Activated T-helper 17 cell treated with anti-CD3 and anti-CD28 coated beads, Interleukin-2, amount 50 U/mL, for 72 hours (primary cell): ENCODE measurements at places on chromosomes 11 and 22.

- H3K27me3 ChIP-seq: no peaks in the 10 kb centered on the region
- peaks cover 89% of the 10 kb centered on the region for H3K36me3 ChIP-seq
- no peak overlapping the region for H3K4me3 ChIP-seq
- ATAC-seq: peak; percentile 98
- no peak overlapping the region for H3K27ac ChIP-seq
Measured at GRCh38 chr22:46213052-46213451, 37.0 kb downstream of the CDPF1 start.

DNA sequence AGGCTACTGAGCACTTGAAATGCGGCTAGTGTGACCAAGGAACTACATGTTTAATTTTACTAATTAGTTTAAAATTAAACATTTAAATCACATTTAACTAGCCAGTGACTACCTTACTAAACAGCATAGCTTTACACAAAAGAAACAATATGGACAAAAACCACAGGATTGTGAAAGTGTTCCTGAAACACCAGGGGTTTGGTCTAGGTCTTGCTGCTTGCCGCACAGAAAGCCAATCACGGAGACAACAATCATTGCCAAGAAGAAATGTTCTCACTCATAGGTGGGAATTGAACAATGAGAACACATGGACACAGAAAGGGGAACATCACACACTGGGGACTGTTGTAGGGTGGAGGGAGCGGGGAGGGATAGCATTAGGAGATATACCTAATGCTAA is 309.5 kb downstream of the C11orf87 start:
- ATAC-seq: no peak
- H3K4me1 ChIP-seq: no peaks in the 10 kb centered on the region
- H3K27me3 ChIP-seq: no peaks in the 10 kb centered on the region
- no peak overlapping the region for H3K4me3 ChIP-seq

- no peak overlapping the region for H3K27ac ChIP-seq
- ATAC-seq: no peak
- no peaks in the 10 kb centered on the region for H3K36me3 ChIP-seq
Measured at GRCh38 chr11:33630936-33631748, 69.5 kb downstream of the C11orf91 start.

GRCh38 chr11:10599388-10600175 is 31.1 kb upstream of the LYVE1 start:
- ATAC-seq: no peak
- H3K4me1 ChIP-seq: no peaks in the 10 kb centered on the region
- no peaks in the 10 kb centered on the region for H3K36me3 ChIP-seq
- H3K27me3 ChIP-seq: peaks cover 19% of the 10 kb centered on the region
- H3K27ac ChIP-seq: no peak overlapping the region

DNA sequence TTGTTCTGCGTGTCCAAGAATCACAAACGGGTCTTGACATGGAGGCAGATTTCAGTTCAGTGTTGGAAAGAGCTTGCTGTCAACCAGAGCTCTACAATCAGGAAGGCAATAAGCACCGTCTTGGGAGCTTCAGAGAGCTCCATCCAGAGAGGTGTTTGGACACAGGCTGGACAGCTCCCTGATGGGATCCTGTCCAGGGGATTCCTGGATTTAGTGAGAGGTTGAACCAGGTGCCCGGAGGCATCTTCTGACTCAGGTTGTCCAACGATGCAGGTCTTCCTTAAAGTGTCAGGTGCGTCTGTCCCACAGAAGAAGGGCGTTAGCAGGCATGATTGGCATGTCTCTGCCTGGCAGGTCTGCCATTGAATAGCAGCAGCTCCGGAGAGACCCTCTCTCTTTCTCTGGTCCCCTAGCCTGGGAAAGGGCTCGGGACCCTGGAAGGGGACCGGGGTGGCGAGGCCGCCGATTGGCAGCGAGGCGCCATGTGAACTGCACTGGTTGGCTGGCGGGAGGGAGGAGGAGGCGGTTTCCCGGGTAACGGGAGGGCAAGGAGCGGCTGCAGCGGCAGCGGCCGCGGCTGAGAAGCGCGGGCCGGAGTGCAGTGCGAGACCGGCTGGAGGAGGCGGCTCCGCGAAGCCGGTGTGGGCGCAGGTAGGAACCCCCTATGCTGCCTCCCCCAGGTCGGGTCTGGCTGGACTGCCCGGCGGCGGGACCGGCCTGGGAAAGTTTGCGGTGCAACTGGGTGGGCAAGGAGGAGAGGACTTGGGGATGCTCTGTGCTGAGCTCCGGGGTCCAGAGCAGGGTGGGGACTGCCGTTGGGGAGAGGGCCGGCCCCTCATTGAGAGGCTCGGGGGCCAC is 104.1 kb upstream of the E2F8 start:
- H3K27ac ChIP-seq: no peak overlapping the region
- no peak overlapping the region for H3K4me3 ChIP-seq
- no peak for ATAC-seq

DNA sequence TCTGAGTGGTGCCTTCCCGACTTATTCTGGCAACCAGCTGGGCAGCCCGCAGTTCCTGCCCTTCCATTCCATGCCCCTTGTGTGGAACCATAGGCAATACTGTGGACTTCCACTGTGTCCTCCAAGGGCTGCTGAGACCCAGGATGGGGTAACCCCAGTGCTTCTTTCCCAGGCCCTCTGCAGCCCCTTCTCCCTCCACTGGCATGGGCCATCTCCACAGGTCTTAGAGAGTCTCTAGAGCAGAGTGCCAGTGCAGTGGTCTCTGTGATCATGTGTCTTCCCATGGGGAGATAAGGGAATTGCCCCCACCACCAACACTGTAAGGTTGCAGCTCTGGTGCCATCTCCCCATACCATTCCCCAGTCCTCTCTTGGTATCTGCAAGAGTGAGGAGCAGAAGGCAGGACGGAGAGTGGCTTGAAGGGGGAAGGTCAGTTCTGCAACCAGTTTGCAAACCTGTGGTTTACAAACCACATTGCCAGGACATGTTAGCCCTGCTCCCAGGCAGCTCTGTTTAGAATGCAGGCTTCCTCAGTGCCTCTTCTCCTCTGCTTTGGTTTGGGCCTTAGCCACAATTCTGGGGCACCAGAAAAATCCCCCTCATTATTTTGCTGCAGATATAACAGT is 20.9 kb upstream of the DRD2 start:
- H3K36me3 ChIP-seq: no peaks in the 10 kb centered on the region
- ATAC-seq: no peak
- H3K4me1 ChIP-seq: no peaks in the 10 kb centered on the region
- H3K4me3 ChIP-seq: no peak overlapping the region
- peaks cover 15% of the 10 kb centered on the region for H3K27me3 ChIP-seq

GRCh38 chr22:19836512-19836911 is 18.2 kb downstream of the GNB1L start:
- no peak overlapping the region for H3K4me3 ChIP-seq
- H3K27me3 ChIP-seq: no peaks in the 10 kb centered on the region
- peaks cover 7% of the 10 kb centered on the region for H3K4me1 ChIP-seq
- H3K27ac ChIP-seq: no peak overlapping the region

GRCh38 chr11:46951864-46952263 is 15.3 kb downstream of the CSTPP1 start:
- H3K27me3 ChIP-seq: no peaks in the 10 kb centered on the region
- H3K4me1 ChIP-seq: peaks cover 4% of the 10 kb centered on the region
- no peak for ATAC-seq

DNA sequence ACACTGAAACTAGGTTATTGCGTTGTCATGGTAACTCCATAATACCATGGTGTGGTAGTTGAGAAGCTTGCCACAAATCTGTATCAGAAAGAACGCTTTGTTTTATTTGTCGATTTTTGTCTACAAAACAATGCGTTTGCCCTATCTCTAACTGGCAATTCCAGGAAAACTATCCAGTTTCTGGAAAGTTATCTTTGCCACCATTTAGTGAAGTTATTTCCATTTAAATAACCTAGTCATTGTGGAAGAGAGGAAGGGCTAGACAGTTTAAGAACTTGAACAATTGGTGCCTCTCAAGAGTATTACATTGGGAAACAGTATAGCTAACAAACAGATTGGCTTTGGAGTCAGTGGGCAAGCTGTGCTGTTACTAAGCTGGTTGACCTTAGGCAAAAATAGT is 7.9 kb downstream of the HSD17B12 start:
- peaks cover 39% of the 10 kb centered on the region for H3K36me3 ChIP-seq
- no peak overlapping the region for H3K27ac ChIP-seq
- no peak overlapping the region for H3K4me3 ChIP-seq
- ATAC-seq: no peak
- peaks cover 16% of the 10 kb centered on the region for H3K4me1 ChIP-seq

- no peak for ATAC-seq
- H3K4me1 ChIP-seq: peaks cover 5% of the 10 kb centered on the region
- H3K27me3 ChIP-seq: no peaks in the 10 kb centered on the region
Measured at GRCh38 chr11:47020793-47021526, 84.4 kb downstream of the CSTPP1 start.

GRCh38 chr22:39089928-39090327 is 7.1 kb upstream of the APOBEC3H start:
- no peak for ATAC-seq
- H3K27me3 ChIP-seq: no peaks in the 10 kb centered on the region
- H3K4me1 ChIP-seq: peaks cover 47% of the 10 kb centered on the region

DNA sequence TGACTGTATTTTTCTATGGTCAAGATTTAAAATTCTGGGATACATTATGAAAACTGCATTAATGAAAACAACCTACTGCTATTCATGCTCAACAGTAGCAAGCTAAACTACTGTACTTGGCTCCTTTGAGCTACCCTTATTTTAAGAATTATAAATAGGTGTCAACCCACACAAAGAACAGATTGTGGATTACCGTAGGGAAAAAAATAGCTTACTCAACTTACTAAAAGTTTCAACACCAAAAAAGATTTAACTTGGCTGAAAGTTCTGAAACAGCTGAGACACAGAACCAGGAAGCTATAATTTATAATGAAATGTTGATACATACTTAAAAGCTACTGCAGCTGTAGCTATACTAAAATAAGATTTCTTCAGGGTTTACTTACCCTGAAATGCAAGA is 10.1 kb downstream of the LIN7C start:
- H3K27ac ChIP-seq: no peak overlapping the region
- H3K36me3 ChIP-seq: peaks cover 99% of the 10 kb centered on the region
- H3K27me3 ChIP-seq: no peaks in the 10 kb centered on the region
- no peak overlapping the region for H3K4me3 ChIP-seq
